ENCODE measurements at places on chromosomes 13 and 19.
A peak's percentile ranks its signal among the peaks of the same experiment; 100 is the strongest.

GRCh38 chr13:78524936-78525335, 78.4 kb downstream of the POU4F1 start:
- DNase-seq: no peak

- DNase-seq: no peak
These were observed 27.8 kb downstream of the COG3 start for GRCh38 chr13:45492538-45492937.

DNA sequence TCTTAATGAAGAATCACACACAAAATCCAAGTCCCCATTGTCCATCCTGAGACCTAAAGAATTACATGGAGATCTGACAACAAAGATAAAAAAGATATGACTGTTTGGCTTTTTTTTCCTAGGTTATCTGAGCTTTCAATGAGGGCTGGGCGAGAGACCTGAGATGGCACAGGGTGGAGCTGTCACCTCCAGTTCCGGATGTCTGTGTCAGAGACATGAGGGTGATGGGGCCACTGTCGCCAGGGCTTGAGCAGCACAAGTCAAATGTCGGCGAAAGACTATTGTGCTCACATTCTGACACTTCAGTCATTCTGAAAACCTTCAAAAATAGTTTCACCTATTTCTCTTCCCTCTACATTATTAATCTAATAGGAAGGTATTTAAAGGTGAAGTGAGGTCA, 65.7 kb downstream of the SLC7A1 start:
- DNase-seq: no peak

DNA sequence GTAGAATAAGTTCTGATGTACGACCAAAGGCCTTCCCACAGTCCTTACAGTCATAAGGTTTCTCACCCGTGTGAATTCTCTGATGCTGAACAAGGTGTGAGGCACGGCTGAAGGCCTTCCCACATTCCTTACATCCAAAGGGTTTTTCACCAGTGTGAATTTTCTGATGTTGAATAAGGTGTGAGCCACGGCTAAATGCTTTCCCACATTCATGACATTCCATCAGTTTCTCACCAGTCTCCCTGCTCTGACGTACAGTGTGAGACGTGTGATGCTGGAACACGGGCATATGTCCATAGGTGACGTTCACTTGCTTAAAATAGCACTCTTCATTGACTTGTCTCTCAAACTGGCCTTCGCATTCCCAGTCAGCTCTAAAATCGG, 31.0 kb upstream of the COX7A1 start:
- no peak for DNase-seq

- DNase-seq: no peak
These were observed 81.9 kb upstream of the SLC15A1 start for GRCh38 chr13:98834254-98834960.

GRCh38 chr13:113029487-113030258, 60.7 kb downstream of the MCF2L start:
- peak; percentile 27 for DNase-seq

DNA sequence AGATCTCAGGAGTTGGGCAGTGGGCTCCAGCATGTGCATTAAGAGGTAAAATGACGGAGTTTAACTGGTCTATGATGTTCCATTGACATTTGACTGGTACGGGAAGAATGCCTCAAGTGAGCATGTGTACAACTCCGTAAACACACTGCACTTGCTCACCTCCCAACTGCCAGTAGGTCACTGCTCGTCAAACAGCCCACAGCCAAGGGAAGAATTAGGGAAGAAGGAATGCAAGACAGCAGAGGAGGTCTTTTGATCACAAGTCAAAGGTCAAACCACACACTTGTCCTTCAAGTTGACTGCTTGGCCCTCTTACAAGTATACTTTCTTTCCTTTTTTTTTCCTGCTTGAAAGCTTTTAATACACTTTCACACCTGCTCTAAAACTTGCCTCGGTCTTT, 236.7 kb downstream of the B3GLCT start:
- no peak for DNase-seq

- no peak for DNase-seq
These were observed 344.7 kb downstream of the KLF5 start for GRCh38 chr13:73403355-73404120.

- no peak for DNase-seq
These were observed 74.6 kb downstream of the MBNL2 start for GRCh38 chr13:97296740-97297139.

DNA sequence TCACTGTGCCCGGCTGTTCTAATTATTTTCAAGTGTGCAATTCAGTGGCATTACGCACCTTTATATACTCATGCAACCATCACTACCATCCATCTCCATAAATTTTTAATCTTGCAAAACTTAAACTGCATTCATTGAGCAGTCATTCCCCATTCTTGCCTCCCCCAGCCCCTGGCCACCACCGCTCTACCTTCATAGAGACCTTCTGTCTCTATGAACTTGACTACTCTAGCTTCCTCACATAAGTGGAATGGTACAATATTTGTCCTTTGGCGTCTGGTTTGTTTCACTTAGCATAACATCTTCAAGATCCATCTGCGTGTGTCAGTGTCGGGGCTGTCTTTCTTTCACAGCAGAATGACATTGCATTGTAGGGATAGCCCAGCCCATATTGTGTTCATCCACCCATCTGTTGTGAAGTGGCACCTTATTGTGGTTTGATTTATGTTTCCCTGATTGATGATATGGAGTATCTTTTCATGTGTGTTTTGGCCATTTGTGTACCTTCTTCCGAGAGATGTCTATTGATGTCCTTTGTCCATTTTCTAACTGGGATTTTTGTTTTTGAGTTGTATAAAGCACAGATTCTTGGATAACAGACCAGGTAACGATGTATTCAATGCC, 64.8 kb upstream of the FLT1 start:
- DNase-seq: no peak

GRCh38 chr19:8610041-8610935, at the start of gene ADAMTS10:
TSS of gene ADAMTS10 (minus strand) at chr19:8610715. CDS start at chr19:8605710, 5,005 bp downstream.
- DNase-seq: peak; percentile 28

GRCh38 chr13:99031832-99032231, 54.0 kb upstream of the DOCK9 start:
- DNase-seq: no peak

- no peak for DNase-seq
These were observed 7.2 kb downstream of the NCAN start for GRCh38 chr19:19218911-19219310.

GRCh38 chr19:1851654-1852580, 3.6 kb upstream of the REXO1 start:
- DNase-seq: no peak

GRCh38 chr19:6472713-6473112, 8.6 kb downstream of the CRB3 start:
- no peak for DNase-seq

DNA sequence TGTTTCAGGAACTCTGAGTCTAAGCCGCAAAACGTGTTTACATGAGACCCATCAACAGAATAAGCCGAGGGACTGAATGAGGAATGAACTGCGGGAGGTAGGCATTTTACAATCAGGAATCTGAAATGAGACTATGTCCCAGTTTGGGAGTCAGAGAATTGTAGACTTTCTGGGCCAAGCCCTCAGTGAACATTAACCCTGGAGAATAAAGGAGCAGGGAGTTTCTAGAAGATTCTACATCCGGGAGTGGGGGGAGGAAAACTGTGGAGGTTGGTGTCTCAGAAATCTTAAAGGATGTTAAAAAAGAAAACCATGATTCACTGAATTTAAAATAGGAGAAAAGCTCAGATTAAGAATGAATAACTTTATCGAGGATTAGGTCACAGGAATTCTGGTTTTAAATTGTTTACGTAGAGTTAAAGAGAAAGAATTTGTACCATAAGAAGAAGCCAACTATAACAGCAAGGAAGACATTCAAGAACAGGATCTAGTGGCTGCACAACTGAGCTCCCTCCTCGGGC, 18.5 kb downstream of the RFX2 start:
- DNase-seq: no peak

- DNase-seq: no peak
These were observed 72.5 kb upstream of the KCTD15 start for GRCh38 chr19:33724021-33724720.

- DNase-seq: no peak
These were observed 35.5 kb upstream of the LDLR start for GRCh38 chr19:11053817-11054195.

- DNase-seq: no peak
These were observed 22.7 kb downstream of the BTBD2 start for GRCh38 chr19:1992759-1993260.

DNA sequence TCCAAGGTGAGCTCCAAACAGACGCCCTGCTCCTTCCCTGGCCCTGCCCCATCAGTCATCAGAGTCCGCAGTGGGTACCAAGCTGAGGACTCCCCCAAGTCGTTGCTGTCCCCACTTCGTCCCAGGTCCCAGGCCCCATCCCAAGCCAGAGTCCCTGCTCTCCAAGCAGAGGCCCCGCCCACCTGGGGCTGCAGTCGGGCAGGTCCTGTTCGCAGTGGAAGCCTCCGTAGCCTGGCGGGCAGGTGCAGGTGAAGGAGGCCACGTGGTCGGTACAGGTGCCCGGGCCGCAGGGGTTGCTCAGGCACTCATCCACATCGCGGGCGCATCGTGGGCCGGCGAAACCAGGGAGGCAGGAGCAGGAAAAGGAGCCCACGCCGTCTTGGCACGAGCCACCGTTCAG, 19.4 kb downstream of the NOTCH3 start:
- DNase-seq: no peak

GRCh38 chr19:44927746-44928145, 13.3 kb downstream of the APOC1 start:
- DNase-seq: no peak

DNA sequence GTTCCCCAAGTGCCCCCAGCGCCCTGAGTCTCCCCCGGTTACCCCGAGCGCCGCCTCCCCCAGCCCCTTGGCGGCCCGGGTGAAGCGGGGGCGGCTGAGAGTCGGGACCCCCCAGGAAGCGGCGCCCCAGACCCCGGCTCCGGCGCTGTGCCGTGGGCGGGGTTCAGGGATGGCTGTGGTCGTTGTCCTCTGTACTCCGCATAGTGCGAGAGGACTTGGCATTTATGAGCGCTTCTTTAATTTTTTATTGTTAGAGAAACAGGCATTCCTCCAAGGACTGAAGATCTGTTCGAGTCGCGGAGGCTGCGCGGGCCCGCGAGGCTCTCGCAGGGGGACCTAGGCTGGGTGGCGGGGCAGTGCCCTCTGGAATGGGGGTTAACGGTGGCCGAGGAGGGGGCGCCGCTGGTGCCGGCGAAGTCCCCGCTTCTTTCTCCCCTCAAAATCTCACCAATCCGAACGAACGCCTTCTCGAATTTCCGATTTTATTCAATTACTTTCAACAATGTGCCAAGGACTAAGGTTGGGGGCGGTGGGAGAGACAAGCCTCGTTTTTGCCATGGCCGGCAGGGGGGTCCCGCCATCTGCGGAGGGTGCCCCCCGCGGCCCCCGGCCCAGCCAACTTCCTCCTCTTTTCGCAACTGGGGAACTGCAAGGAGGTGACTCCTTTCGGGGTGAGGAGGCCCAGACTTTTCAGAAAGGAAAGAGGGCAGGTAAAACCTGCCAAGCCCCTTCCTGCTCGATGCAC, 596 bp upstream of the GJB2 start:
- no peak for DNase-seq

- no peak for DNase-seq
These were observed 145.2 kb downstream of the KCTD12 start for GRCh38 chr13:76741046-76741445.

DNA sequence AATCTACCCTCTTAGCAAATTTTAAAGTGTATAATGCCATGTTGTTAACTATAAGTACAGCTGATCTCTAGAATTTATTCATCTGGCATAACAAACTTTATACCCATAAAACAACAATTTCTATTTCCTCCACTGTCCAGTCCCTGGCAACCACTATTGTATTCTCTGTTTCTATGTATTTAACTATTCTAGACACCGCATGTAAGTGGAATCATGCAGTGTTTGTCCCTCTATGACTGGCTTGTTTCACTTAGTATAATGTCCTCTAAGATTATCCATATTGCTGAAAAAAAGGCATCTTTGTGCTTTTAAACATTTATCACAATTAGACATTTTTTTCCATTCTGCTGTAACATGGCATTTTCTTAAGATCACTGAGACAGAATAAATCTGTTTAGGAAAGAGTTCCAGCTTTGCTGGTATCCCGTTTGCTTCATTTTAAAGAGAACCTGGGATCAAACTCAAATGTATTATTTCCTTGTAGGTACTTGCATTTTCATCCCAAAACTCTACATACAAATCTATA, 1191.0 kb downstream of the SLITRK5 start:
- DNase-seq: no peak

GRCh38 chr19:17488593-17489391, 18.5 kb downstream of the SLC27A1 start:
- peak; percentile 74 for DNase-seq

DNA sequence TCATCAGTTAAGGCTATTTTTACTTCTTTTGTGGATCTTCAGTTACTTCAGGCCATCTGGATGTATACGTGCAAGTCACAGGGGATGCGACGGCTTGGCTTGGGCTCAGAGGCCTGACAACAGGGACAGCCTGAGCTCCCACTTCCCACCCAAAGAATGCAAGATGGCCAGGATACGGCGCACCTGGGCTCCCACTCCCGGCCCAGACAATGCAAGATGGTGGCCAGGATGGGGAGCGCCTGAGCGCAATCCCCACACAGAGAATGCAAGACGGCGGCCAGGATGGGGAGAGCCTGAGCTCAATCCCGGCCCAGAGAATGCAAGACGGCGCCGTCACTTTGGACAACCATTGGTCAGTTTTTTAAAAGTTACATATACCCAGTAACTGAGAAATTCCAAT, 25.3 kb upstream of the MIER2 start:
- no peak for DNase-seq

GRCh38 chr19:952680-953444, 27.0 kb downstream of the ARID3A start:
- DNase-seq: peak; percentile 57

DNA sequence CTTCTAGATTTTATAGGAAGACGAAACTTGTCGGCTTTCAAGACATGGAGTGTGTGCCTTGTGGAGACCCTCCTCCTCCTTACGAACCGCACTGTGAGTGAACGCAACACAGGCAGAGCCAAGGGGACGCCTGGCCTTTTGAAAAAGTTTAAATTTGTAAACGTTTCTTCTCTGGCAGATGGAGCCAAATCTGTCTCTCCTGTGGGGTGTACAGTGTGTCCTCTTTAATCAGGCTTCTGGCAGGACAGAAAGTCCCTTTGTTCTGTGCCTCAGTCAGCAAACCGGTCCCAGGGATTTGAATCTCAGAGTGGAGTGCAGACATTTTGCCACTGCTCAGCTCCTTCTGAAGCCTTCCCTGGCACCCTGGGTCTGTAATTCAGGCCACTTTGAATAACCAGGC, 56.5 kb downstream of the TNFRSF19 start:
- no peak for DNase-seq

Data from HL-60 (cell line).